ENCODE measurements at places on chromosomes 3 and 15.

DNA sequence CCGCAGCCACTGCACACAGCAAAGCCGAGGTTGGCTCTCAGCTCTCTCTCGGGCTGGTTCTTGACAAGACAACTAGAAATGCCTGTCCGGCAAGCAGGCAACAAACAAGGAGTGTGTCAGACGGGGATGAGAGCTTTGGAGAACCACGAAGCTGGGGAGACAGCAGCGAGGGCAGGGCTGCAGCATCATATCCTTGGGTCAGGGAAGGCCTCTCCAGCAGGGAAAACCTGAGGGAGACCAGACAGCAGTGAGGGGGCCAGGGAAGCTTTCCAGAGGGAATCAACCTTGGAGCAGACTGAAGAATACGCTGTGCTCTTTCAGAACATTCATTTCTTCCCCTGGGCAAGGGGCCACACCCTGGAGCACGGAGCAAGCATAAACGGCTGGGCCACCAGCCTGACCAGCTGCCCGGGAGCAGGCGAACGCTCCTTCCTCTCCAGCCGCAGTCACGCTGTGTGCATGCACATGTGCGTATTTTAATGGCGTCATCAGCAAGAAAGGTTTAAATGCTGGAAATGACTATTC lies 58.7 kb downstream of the CHSY1 start:
- no peak for DNase-seq

GRCh38 chr3:134710313-134710680 lies 59.5 kb upstream of the KY start:
- no peak for DNase-seq

DNA sequence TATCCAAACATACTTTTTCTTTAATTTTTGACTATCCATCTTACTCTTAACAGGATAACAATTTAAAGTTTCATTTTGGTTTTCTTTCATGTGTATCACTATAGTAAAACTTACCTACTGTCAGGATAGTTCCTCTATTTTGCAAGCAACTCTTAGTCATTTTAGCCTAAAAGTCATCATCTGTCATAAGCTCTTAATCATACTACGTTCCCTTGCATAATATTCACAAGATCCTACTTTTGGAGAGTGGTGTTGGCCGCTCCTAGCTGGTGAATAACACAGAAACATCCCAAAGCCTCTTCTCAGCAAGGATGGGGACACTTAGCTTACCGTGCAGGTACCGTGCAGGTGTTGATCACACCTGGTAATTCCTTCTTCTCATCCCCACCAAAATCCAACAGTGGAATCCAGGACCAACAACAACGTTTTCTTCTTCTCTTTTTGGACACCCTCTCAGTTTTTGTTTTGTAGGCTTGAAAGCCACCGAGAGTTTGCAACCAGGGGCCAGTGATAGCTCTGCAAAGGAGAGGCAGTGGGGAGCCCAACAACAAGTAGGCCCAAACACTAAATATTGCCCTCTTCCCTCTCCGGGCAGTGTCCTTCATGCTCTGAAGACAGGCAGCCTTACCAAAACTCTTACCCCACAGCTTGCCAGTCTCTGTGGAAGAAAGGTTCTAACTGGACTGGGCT lies 433 bp downstream of the FILIP1L start:
- peak; percentile 19 for DNase-seq

- DNase-seq = no peak
Measured at GRCh38 chr15:92882697-92883162, 17.4 kb upstream of the CHD2 start.

GRCh38 chr15:71508081-71508682 lies 302.2 kb upstream of the NR2E3 start:
- DNase-seq = peak; percentile 41

- peak; percentile 36 for DNase-seq
Measured at GRCh38 chr15:26891448-26892181, 24.8 kb downstream of the GABRA5 start.

DNA sequence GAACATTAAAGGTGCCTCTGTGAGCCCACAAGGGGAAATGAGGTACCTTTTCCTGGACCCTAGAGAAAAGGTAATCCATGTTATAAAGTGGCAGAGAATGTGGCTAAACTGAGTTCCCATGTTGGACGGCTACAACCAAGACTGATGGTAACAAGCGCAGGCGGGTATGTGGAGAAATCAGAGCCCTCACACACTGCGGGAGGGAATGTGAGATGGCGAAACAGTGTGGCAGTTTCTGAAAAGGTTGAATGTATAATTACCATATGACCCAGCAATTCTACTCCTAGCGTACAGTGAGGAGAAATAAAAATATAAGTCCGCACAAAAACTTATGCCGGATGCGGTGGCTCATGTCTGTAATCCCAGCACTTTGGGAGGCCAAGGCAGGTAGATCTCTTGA lies 24.1 kb upstream of the SHISA5 start:
- DNase-seq = no peak

- DNase-seq = no peak
Measured at GRCh38 chr15:58378241-58379085, 53.3 kb upstream of the LIPC start.

GRCh38 chr3:38805765-38806386 lies 10.1 kb downstream of the SCN10A start:
- peak; percentile 66 for DNase-seq

DNA sequence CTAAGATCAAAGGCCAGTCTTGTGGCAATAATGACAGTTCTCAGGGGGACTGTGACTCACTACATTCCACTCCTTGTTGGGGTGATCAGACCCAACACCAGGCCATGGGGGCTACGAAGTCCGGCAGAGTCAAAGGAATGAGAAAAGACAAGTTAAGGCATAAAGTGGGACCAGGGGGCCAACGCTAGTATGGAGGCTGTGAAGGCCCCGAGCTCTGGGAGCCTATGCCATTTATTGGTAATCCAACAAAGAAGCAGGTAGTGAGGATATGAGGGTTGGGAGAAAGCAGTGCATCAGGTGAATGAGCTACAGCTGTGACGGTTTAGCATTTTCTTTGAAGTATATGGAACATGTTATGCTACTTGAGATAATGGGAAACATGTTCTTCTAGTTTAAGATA lies 104.4 kb upstream of the C2CD4B start:
- DNase-seq = no peak

DNA sequence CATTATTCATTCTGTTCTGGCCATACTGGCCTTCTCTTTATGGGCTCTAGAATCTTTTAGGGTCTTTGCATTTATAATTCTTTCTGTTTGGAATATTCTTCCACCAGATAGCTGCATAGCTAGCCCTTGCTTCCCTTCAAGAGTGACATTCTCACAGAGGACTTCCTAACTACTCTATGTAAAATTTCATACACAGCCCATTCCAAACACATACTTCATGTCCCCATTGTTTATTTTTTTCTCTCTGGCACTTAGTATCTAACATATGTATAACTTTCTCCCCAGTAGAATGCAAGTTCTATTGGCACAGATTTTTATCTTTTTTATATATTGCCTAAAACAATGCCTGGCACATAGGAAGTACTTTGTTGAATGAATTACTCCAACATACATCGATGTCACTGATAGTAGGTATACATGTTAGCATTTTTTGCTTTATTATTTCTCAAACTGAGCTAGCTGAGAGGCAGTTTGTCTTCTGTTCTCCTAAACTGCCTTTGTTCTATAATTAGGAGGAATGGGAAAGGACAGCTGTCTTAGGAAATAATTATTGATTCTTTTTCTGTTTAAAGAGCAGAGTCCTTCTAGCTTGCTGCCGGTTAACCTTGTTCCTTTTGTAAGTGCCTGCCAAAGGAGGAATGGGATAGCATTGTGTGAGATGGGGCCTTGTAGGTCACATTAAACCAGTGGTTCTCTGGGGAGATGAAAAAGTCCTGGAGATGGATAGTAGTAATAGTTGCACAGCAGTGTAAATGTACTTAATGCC lies 7.9 kb downstream of the FAM162A start:
- no peak for DNase-seq

GRCh38 chr3:65671004-65671403 lies 367.7 kb downstream of the MAGI1 start:
- no peak for DNase-seq

DNA sequence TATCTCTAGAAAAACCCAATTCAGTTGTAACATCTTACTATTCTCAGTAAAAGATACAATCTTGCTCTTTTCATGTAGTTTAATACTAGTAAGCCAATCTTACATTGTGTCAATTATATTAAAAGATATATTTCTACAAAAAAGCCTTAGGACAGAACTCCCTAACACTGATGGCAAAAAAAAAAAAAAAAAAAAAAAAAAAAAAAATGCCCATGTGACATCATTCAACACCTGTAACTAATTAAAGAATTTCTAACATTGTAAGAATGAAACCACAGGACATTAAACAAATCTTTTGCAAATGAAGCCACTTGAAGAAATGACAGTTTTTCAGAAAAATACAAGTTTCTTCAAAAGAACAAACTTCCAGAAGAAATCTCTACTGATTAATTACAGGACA lies 119.8 kb downstream of the SUCLG2 start:
- no peak for DNase-seq

GRCh38 chr15:64842986-64843561 lies 1.4 kb downstream of the PLEKHO2 start:
- no peak for DNase-seq

- no peak for DNase-seq
Measured at GRCh38 chr3:15531346-15531745, 9.8 kb upstream of the COLQ start.

Measured in RWPE1 (cell line).